ENCODE measurements at places on chromosomes 2 and 18.

- no peaks in the 10 kb centered on the region for H3K27me3 ChIP-seq
- no peak for DNase-seq
- H3K27ac ChIP-seq: no peak overlapping the region
Measured at GRCh38 chr2:134073023-134073422, 180.8 kb upstream of the MGAT5 start.

- no peaks in the 10 kb centered on the region for H3K27me3 ChIP-seq
- no peak overlapping the region for H3K27ac ChIP-seq
- H3K36me3 ChIP-seq: no peaks in the 10 kb centered on the region
- no peaks in the 10 kb centered on the region for H3K4me1 ChIP-seq
Measured at GRCh38 chr2:74819702-74820101, 14.2 kb upstream of the HK2 start.

DNA sequence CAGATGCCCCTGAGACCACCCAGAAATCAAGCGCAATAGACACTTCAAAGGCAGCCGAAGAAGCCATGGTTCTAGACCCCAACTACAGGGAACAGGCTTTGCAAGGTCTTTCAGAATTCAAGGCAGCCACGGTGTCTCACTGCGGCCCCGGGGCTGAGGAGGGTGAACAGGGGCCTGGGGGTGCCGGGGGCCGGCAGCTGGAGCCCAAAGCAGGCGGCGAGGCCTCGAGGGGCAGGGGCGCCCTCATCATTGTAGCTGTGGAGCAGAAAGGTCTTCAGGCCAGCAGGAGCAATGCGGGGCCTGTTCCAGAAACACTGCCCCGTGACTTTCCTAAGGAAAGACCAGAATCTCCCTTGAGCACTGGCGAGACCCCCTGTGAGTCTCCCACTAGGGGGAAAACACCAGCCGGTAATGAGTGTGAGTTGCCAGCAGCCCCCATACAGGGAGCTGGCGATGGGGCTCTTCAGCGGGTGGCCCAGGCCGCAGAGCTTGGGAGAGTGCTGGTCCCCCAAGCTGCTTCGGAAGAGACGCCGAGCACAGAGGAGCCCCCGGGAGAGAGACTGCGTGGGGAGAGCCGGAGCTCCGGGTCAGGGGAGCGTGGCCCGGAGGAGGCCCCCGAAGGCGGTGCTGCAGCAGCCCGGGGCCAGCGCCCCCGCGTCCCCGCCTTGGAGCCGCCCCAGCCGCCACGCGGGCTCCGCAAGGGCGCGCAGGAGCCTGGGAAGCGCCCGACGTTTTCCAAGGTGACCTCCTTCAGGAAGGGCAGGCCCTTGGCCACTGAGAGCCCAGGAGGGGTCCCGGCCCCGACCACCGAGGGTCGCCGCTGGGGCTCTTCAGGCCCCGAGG lies 79.1 kb downstream of the ARHGEF4 start:
- no peaks in the 10 kb centered on the region for H3K36me3 ChIP-seq
- H3K27ac ChIP-seq: no peak overlapping the region
- no peak for DNase-seq
- H3K4me1 ChIP-seq: no peaks in the 10 kb centered on the region

DNA sequence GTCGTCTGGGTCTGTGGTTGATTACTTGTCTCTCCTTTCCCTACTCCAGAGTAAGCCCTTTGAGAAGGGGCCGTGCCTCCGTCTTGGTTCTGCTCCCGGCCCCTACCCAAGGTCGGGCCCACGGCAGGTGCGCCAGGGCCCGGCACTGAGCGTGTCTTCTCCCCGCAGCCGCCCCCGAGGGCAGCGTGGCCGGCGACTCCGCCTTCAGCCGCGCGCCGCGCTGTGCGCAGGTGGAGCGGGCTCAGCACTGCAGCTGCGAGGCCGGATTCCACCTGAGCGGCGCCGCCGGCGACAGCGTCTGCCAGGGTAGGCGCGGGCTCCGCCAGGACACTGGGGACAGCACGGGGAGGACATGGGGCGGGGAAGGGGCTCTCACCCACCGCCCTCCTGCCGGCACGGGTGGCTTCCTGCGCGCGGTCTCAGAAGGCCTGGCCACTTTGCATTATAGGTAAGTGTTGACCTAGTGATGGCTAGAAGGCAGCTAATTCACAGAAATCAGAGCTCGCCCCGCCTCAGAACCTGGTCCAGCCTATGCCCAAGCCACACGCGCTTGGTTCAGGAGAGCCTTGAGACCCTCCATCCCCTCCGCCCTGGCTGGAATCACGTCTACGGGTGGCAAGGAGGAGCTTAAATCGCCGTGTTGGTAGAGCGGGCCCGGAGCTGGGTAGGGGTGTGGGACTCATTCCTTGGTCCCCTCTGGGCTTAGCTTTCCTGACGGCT lies 43.5 kb downstream of the FBLN7 start:
- no peaks in the 10 kb centered on the region for H3K36me3 ChIP-seq
- no peak overlapping the region for H3K4me3 ChIP-seq

DNA sequence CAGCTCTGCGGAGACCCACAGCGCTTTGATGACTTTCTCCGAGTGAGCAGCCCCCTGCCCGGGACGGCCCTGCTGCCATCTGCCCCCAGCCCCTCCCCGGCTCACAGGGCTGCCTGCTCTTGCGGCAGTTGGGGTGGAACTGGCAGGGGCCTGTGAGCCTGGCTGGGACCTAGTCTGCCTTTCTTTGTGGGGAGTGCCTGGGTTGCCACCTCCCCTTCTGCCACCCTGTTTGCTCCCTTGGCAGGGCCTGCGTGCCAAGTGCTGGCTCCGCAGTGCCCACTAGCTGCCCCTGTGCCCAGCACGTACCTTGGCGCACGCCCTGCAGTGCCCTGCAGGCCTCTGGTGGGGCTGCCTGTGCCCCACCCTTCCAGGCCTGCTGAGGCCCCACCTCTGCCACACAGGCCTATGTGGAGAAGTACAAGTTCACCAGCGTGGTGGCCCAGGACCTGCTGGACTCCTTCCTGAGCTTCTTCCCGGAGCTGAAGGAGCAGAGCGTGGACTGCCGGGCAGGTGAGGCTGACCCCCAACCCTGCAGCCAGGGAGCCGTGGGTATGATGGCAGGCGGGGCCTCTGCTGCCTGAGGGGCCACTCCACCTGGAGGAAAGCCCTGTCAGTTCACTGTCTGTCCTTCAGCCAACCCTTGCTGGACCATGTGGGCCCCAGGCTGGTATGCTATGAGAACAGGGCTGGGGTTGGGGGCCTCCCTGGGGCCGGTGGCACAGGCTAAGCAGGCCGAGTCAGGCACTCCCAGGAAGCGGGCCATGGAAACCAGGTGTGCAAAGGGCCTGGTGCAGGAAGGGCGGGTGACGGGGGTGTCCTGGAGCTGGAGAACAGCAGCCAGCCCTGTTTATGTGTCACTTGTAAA lies 7.0 kb downstream of the RNPEPL1 start:
- H3K27me3 ChIP-seq: no peaks in the 10 kb centered on the region
- peaks cover 22% of the 10 kb centered on the region for H3K4me1 ChIP-seq
- DNase-seq: no peak
- no peak overlapping the region for H3K4me3 ChIP-seq

GRCh38 chr2:235235977-235236767 lies 257.7 kb upstream of the AGAP1 start:
- no peaks in the 10 kb centered on the region for H3K27me3 ChIP-seq
- DNase-seq: no peak
- H3K4me3 ChIP-seq: no peak overlapping the region
- no peaks in the 10 kb centered on the region for H3K36me3 ChIP-seq
- no peaks in the 10 kb centered on the region for H3K4me1 ChIP-seq
- no peak overlapping the region for H3K27ac ChIP-seq

DNA sequence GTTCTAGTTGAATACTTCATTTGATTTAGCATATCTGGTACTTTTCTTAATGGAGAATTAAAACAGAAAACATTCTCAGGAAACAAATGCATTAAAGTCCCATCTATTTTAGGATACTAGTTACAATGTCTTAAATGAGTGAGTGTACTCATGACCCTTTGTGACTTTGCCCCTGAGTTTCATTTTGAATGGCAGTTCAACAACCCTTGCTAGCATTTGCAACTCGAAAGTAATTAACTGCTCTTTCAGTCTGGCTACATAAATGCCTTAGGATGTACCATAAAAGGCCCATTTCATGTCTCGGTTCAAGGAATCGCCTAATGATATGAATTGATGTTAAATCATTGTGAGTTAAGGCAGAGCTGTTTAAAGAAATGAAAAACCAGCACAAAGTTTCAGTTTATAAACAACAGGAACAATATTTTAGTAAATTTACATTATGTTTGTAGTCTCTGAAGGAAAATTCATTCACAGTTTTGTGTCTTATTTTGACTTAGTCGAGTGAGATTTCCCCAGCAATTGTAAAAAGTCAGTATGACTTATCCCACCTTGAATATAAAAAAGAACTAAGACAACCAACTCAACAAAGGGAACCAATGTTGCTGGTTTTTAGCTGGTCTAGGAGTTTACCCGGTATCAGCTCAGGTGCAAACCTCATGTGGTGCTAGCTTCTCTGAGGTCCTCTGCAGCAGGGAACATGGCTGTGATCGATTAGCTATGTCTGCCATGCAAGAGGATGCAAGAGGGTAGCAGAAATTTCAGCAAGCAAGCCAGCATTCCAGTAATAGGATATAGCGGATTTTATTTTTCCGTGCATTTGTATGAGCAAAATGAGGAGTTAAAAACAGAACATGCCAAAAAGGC lies 386.2 kb downstream of the PTPRM start:
- 0 out of 2 replicates have a peak overlapping the region, but pooled peaks have one; percentile 31 for H3K27ac ChIP-seq
- H3K36me3 ChIP-seq: no peaks in the 10 kb centered on the region

- no peak within 1 kb of the TSS for H3K4me3 ChIP-seq
- H3K27me3 ChIP-seq: no peaks in the 10 kb centered on the region
- H3K36me3 ChIP-seq: no peaks in the 10 kb centered on the region
- peak within 1 kb of the TSS; percentile 3 for H3K27ac ChIP-seq
- H3K4me1 ChIP-seq: peaks cover 4% of the 10 kb centered on the region
- DNase-seq: peak; percentile 85
Measured at GRCh38 chr2:203706403-203706802, at the start of gene CD28. TSS of gene CD28 (plus strand) at chr2:203706639. CDS start at chr2:203706697, 58 bp downstream.

GRCh38 chr2:26533661-26534060 lies 55.7 kb upstream of the OTOF start:
- H3K4me3 ChIP-seq: no peak overlapping the region
- no peak overlapping the region for H3K27ac ChIP-seq
- DNase-seq: no peak
- H3K4me1 ChIP-seq: no peaks in the 10 kb centered on the region
- H3K36me3 ChIP-seq: no peaks in the 10 kb centered on the region

GRCh38 chr18:54647176-54647575 lies 56.1 kb downstream of the DYNAP start:
- H3K4me1 ChIP-seq: no peaks in the 10 kb centered on the region
- H3K27me3 ChIP-seq: no peaks in the 10 kb centered on the region
- DNase-seq: no peak
- H3K4me3 ChIP-seq: no peak overlapping the region
- H3K27ac ChIP-seq: no peak overlapping the region
